ENCODE measurements at places on chromosomes 5 and 9.

GRCh38 chr5:14356305-14356704 is 213.2 kb downstream of the TRIO start:
- no peak for DNase-seq

DNA sequence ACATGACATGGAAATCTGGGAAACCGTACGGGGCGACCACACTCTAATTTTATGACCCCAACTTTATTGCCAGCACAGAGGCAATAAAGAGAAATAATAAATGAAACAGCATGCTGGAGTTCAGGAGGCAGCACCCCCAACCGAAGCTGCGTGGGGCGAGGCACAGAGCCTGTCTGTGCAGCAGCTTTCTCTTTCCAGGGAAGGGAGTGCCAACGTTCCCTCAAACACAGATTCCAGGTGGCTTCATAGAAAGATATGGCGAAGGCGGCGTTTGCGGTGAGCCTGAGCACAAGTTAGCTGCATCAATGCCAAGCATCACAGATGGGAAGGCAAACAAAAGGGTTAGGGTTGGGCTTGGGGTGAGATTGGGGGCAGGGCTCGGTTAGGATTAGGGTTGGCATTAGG is 114.8 kb downstream of the HSD17B3 start:
- no peak for DNase-seq

DNA sequence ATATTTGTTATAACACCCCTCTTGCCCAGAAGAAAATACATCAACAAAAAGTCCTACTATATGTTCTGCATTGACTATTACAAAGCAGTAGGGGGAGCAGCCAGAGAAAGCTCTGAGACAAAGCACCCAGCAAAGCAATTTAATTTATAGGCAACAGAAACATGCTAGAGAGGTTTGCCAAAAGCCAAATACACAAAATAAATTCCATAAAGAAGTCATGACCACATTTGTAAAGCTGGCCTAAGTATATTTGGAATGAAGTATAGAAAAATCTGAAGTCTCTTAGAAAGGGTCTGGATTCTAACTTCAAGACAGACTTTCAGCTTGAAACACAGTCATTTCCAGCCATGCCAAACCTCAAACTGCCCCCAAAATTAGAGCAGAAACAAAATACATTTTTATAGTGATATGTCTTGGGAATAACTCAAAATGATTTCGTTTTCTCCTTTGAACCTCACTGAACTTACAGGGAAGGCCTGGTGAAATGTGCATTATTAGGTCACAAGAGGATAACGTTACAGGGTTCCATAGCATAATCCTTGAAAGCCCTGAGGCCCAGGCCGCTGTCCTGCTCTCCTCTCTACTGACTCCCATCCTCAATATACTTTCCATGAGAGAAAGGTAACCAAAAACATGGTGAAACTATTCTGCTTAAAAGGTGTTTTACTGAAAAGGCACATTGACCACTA is 451.8 kb downstream of the RAB3C start:
- peak; percentile 53 for DNase-seq

DNA sequence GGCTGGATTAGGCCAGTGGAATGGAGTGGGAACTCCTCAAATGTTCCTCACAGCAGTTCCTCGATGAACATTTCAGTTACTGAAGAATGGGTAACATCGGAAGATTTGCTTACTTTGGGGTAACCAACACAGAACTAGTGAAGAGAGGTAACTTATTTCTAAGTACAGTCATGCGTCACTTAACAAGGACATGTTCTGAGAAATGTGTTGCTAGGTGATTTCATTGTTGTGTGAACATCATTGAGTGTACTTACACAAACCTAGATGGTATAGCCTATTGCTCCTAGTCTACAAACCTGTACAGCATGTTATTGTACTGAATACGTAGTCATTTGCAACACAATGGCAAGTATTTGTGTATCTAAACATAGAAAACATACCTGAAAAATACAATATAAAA is 228.3 kb downstream of the MAST4 start:
- DNase-seq, result peak; percentile 54

DNA sequence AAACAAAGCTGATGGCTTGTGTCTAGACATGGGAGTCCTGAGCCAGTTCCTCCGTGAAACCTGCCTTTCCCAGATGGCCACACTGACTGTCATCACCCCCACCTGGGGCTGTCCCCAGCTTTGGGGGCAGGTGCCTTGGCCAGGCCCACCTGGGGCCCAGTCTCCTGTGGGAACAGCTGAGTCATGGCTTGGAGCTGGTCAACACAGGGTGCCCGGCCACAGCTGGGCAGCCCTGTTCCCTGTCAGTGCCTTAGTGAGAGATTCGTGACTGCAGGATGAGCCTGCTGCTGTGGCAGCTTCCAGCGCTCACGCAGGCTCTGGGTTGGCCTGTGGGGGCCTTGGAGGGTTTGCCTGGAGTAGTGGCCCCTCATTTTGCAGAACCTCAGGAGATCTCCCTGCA is 56.5 kb downstream of the COL5A1 start:
- DNase-seq, result no peak

GRCh38 chr9:34802916-34803315 is 93.0 kb upstream of the CCL21 start:
- DNase-seq, result no peak

GRCh38 chr5:75611311-75612225 is at the start of gene ANKDD1B:
ANKDD1B (plus strand) TSS chr5:75611453; CDS start chr5:75611635, 182 bp downstream.
- DNase-seq, result no peak
